ENCODE measurements at places on chromosomes 6 and 20.

GRCh38 chr6:154229786-154230185 lies 126.8 kb downstream of the IPCEF1 start:
- DNase-seq = peak; percentile 16

DNA sequence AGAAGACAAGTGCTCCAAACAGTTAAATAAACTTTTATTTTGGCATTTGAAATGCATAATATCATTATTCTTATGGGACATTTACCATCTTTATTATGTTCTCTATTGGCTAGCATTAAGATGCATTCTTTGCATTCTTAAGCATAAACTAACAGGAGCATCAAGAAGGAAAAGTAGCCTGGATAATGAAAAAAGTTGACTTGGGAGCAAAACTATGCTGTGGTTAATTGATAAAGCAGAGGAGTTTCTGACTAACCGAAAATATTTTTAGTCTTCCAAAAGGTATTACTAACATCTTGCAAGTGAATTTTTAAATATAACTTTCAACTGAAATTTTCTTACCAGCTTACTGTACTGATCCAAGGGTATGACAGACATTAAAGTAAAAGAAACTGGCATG lies 140.3 kb downstream of the FLRT3 start:
- DNase-seq = no peak

DNA sequence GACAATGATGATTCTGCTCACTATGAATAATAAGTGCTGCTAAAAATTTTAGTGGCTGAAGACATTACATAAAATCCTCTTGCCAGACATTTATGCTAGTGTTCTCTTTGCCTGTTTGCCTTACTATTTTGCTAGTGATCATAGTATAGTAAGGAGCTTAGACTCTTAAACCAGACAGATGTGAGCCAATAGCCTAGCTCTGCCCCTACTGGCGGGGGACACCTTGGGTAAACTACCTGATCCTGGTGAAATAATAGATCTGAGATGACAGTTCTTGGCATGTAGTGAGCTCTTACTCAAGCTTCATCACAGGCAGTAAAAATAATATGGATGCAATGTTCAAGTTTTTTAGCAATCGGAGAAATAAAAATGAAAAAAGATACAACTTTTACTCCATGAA lies 18.8 kb downstream of the ENPP3 start:
- DNase-seq = no peak

GRCh38 chr20:24909086-24909780 lies 39.8 kb upstream of the CST7 start:
- DNase-seq = no peak

GRCh38 chr20:17510548-17510947 lies 20.6 kb downstream of the BFSP1 start:
- no peak for DNase-seq

- DNase-seq = no peak
These were observed 69.6 kb upstream of the SALL4 start for GRCh38 chr20:51871943-51872342.

- DNase-seq = no peak
These were observed 35.4 kb upstream of the MRPS18A start for GRCh38 chr6:43722920-43723545.

DNA sequence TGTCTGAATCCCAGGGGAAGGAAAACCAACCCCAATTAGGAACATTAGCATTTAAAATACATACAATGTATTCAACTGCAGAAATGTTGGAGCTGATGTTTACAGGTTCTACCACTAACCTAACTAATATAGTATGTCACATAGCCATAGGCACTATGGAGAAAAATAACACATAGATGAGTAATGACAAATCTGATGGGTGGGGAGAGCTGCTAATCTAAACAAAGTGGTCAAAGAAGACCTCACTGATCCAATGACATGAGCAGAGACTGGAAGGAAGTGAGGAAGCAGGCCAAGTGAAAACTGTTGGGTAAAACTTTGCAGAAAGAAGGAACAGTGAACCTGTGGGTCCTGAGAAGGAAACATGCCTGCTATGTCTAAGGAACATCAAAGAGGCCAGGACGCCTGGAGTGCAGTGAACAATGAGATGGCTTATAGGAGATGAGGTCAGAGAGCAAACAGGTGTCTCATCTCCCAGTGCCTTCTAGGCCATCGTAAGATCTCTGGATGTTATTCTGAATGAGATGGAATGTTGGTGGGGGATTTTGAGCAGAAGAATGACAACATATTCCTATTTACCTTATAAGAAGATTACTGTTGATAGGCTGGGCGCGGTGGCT lies 135.7 kb downstream of the ALDH8A1 start:
- no peak for DNase-seq

DNA sequence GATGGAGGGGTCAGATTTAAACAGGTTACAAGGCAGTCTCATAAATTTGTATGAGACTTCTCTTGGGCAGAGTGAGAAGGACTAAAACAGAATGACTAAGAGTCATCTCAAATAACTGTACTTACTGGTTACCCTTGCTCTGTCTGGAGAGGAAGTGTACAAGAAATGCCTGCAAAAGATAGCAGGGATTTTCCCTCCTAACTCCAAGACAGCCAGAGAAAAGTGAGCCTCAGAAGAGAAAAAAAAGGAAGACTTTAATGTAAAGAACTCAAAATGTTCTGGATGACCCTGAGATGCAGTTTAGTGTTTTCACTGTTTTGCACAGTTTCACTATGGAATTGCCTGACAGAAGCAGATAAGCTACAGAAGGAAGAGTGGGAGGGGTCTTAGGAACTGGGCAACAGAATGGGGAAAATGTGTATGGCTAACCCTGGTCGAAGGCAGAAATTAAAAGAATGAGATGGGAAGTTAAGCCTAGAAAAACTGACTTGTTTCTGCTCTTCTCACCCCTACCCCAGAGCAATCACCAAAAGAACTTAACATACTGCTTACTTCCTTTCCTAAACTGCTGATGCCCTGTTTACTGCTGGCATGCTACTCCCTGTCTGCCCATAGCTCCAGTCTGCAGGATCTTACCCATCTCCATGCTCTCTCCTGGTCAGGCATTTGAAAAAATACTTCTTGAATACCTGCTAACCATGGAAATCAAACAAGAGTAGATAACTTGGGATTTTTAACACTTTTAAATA lies 98.1 kb upstream of the MARCKS start:
- DNase-seq = no peak

GRCh38 chr20:6489361-6490171 lies 277.9 kb upstream of the BMP2 start:
- DNase-seq = no peak

DNA sequence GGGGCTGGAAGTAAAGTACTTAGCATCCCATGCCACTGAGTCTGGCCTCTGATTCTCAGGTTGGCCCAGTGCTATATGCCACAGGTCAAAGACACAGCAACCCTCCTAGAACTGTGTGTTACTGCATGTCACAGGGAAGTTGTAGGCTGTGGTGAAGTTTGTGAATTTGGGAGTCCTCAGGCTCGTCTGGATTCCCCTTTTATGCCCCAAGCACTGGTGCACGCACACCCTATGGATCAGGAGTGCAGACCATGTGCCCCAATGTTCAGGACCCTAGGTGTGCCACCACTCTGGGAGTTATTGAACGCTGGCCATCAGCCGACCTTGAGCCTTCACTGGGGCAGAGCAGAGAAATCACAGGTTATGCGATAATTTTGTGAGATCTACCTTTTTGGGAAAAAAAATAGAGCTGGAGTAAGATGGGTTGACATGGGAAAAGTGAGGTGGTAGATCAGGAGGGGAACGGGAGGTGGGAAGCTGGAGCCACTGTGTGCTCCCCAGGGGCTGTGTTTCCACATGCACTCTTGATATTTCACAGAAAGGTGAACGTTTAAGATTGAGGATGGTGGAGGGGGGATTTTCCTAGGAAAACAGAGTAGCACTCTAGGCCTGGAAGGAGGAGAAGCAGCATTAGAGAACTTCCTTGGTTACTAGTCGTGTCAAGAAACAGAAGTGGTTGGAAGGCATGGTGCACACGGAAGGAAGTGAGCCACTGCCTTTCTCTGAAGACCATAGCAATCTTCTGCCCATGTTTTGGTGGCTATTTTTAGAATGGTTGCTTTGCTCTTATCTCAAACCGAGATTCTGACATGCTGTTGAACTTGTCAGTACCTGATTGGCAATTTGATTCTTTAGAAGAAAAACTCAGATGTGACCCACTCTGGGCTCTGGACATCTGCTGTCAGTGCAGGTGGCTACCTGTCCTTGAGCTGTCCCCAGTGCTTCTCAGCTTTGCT lies 44.1 kb downstream of the DUSP22 start:
- no peak for DNase-seq

DNA sequence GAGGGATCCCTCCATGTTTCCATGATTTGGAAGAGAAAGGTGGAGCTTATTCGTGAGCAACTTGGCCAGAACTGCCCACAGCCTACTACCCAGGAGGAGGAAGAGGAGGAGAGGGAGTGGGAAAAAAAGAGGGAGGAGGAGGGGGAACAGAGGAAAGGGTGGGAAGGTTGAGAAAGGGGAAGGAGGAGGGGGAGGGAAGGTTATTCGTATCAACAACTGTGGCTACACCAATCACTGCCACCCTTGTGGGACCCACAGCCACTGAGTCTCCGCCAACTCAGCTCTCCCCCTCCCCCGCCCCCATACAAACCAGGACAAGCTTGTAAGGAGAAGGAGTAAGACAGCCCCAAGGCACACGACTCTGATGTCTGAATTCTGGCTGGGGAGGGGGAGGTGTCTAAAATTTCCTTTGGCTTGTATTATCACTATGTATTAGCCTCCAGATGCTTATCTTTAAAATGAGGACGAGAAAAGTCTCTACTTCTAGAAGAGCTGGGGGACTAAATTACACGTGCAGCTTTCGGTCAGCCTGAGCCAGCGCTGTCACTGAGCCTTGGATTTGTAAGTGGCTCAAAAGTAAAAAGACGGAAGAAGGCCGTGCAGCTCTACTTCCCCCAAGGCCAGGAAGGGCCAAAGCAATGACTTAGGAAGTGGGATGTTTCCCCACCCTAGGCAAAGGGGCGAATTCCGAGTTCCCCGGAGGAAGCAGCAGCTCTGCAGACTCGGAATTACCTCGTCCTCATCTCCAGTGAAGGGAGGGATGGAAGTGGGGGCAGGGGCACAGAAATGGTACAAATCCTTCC lies 1.0 kb downstream of the FKBP1A start:
- no peak for DNase-seq

DNA sequence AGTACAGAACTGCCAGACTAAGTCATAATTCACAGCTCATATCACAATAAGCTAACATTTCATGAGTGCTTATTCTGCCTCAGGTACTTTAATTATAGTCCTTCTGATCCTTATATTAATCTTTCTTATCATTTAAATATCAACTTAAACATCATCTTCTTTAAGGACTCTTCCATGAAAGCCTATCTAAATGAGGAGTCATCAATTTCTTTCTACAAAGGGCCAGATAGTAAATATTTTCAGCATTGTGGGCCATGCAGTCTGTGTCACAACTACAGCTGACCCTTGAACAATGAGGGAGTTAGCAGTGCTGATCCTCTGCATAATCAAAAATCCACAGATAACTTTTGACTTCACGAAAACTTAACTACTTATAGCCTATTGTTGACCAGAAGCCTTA lies 306.4 kb downstream of the TSHZ2 start:
- DNase-seq = no peak

- DNase-seq = no peak
These were observed 17.9 kb downstream of the RPF2 start for GRCh38 chr6:110999634-111000270.

DNA sequence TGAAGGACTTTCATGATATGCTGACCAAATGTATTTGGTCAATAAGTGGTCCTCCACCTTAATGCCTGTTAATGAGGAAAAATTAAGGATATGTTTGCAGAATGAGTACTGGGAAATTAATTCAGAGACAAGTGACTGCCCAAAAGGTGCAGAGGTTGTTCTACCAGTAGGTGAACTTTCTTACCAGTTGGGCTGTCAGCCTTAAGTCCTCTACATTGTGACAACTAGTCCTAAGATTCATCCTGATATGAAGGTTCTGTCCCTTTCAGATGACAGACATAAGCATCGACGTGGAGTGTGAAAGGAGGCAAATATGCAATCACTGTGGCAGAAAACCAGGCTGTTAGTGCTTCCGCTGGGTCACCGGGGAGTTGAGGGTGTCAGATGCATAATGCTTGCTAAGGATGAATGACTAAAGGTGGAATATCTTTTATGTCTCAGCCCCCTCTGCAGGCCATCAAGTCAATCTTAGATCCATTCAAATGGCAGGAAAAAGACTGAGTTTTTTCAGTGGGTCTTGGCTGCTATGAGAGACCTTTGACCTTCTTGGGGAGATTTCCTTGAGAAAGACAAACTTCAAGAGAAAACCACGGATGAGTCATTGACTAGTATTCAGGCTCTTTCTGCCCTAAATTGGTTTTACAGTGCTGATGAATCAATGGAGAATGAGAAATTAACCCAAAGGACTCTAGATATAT lies 226.0 kb downstream of the TPBG start:
- no peak for DNase-seq

GRCh38 chr6:7047966-7048365 lies 59.8 kb upstream of the RREB1 start:
- no peak for DNase-seq

- DNase-seq = no peak
These were observed 5.6 kb upstream of the BEND6 start for GRCh38 chr6:56949265-56949664.

- DNase-seq = no peak
These were observed 182.8 kb downstream of the ZMYND8 start for GRCh38 chr20:47173596-47174216.

- no peak for DNase-seq
These were observed 212.9 kb downstream of the PLCB4 start for GRCh38 chr20:9281803-9282202.

GRCh38 chr20:45965169-45966002 lies 6.6 kb downstream of the ZNF335 start:
- no peak for DNase-seq

DNA sequence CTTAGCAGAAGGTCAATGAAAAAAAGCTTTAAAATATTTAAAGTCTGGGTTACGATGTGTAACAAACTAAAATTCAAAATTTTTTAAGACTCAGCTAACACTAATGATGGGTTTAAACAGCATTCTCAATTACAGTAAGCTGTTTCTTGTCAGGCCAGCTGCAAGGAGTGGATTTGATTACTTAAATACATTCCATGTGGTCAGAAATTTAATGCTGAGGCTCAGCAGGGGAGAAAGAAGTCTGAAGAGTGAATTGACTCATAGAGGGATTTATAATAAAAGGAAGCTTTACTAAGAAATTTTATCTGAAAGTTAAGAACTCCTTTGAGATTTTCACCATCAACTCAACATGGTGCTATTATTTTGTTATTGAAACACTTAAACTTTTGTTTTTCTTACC lies 398.6 kb downstream of the KHDRBS2 start:
- DNase-seq = no peak

DNA sequence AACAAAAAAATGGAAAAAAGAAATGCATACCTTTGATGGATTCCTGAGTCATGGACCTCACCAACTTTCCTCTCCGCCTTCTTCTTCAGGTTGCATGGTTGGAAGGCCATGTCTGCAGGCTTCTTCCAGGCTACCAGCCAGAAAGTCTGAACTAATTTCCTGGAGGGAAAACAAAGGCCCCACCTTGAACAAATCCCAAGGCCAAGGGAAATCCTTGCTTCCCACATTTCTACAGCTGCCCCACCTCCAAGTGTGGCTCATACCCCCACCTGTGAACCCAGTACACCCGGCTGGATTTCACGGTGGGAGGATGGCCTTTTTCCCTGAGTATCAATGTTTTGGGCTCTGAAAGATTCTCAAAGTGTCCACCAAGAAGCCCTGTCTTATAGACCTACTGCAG lies 22.4 kb downstream of the IL17A start:
- no peak for DNase-seq

- DNase-seq = no peak
These were observed 120.9 kb downstream of the OLIG3 start for GRCh38 chr6:137373296-137373695.

All from stimulated activated CD8-positive, alpha-beta memory T cell treated with anti-CD3 and anti-CD28 coated beads, Interleukin-12 subunit alpha, Interleukin-12 subunit beta, amount 100 ng/mL, for 4 hours (primary cell).